Right atrium auricular region (tissue), 2 donors: ENCODE measurements at places on chromosomes 4 and X. TPM values are rescaled to one million over a fixed set of nuclear protein-coding genes. Genes with fewer than 3 reads are reported as not detected.

GRCh38 chr4:79078339-79078738 lies 139.1 kb upstream of the PAQR3 start:
- no peaks in the 10 kb centered on the region for H3K27me3 ChIP-seq
- no peaks in the 10 kb centered on the region for H3K36me3 ChIP-seq
- H3K27ac ChIP-seq, result no peak overlapping the region
- H3K4me3 ChIP-seq, result no peak overlapping the region
- no peaks in the 10 kb centered on the region for H3K4me1 ChIP-seq
- no peak for DNase-seq

- no peaks in the 10 kb centered on the region for H3K4me1 ChIP-seq
- H3K27ac ChIP-seq, result no peak overlapping the region
- no peak overlapping the region for H3K4me3 ChIP-seq
Observed at GRCh38 chr4:11261066-11261850, 167.4 kb downstream of the HS3ST1 start.

DNA sequence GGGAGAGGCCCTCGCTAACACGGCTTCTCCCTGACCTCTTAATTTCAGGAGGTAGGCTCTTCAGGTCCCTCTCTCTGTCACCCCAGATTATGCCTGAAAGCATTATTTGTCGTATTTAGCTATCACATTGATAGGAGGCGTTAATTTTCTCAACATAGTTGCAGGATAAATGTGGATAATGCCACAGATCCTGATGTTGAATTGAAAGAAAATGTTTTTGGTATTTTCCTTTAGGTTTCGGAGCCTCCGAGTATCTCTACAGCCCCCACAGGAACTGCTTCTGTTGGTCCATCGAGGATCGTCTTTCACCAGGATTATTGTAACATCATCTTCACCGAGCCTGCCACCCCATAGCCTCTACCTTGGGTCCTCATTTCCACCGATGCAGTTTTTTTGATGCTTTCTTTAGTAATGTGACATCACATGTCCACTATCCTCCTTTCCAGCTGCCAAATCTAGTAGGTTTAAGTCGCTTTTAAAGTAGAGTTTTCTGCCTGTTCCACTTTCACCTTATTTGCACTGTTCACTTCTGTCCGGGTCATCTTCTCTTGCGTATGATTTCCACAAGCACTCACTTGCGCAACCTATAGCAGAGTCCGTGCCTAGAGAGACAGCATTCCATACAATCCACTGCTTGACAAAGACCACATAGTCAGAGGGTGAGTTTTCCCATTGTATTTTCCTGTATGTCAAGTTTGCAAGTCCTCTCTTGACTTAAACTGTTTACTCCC lies 665 bp downstream of the TIGD2 start:
- no peaks in the 10 kb centered on the region for H3K27me3 ChIP-seq
- peaks cover 17% of the 10 kb centered on the region for H3K4me1 ChIP-seq
- no peaks in the 10 kb centered on the region for H3K36me3 ChIP-seq
- H3K27ac ChIP-seq, result peak overlapping the region; percentile 81
- H3K4me3 ChIP-seq, result peak overlapping the region; percentile 85
- DNase-seq, result no peak

GRCh38 chr4:61200916-61201526 lies 895 bp downstream of the ADGRL3 start:
- no peak for DNase-seq
- H3K27ac ChIP-seq, result peak overlapping the region; percentile 36
- H3K4me3 ChIP-seq, result peak overlapping the region; percentile 59
- no peaks in the 10 kb centered on the region for H3K36me3 ChIP-seq

GRCh38 chrX:106168107-106168506 lies at the start of gene PWWP3B:
TSS of gene PWWP3B (plus strand) at chrX:106168305. CDS start at chrX:106205433, 37,128 bp downstream.
- no peak within 1 kb of the TSS for H3K4me3 ChIP-seq
- no peak for DNase-seq
- H3K27ac ChIP-seq, result no peak within 1 kb of the TSS
- H3K4me1 ChIP-seq, result no peaks in the 10 kb centered on the region
- H3K27me3 ChIP-seq, result no peaks in the 10 kb centered on the region
- H3K36me3 ChIP-seq, result no peaks in the 10 kb centered on the region

GRCh38 chr4:168835880-168836454 lies 174.1 kb downstream of the CBR4 start:
- H3K4me3 ChIP-seq, result no peak overlapping the region
- H3K27me3 ChIP-seq, result no peaks in the 10 kb centered on the region
- H3K36me3 ChIP-seq, result peaks cover 6% of the 10 kb centered on the region
- peak overlapping the region; percentile 91 for H3K27ac ChIP-seq

GRCh38 chr4:146969126-146969525 lies 23.5 kb upstream of the TTC29 start:
- H3K4me3 ChIP-seq, result no peak overlapping the region
- no peaks in the 10 kb centered on the region for H3K27me3 ChIP-seq
- no peak overlapping the region for H3K27ac ChIP-seq

DNA sequence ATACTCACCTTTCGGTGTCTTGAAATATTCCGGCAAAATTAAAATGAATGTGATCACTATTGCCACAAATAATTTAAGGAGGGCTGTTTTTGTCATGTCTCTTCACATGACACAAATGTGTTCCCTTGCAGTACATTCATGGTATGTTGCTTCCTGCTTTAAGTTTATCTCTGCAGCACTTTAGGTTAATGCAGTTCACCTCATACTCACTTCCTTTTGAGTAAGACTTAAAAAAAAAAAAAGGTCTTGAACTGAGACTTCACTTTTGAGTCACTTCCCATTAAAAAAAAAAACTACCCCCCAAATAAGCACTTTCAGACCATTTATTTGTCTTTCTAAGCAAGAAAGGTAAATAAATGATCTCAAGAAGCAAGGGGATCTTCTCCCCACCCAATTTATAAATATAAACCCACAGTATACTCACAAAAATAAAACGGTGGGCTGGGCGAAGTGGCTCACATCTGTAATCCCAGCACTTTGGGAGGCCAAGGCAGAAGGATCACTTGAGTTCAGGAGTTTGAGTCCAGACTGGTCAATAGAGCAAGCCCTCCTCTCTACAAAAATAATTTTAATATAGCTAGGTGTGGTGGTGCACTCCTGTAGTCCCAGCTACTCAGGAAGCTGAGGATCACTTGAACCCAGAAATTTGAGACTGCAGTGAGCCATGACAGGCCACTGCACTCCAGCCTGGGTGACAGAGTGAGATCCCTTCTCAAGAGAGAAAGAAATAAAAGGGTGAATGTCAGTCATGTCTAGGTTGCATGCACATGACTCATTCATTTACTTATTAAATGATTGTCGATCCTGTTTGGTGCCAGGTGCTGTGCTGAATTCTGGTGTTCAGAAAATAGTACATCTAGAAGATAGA lies at the start of gene TMEM156:
Gene TMEM156, minus strand, starts transcription at position 192 of the 868 bp plus-strand sequence. Its CDS starts 96 bp downstream, at position 96.
- no peak for DNase-seq
- no peak within 1 kb of the TSS for H3K27ac ChIP-seq
- no peak within 1 kb of the TSS for H3K4me3 ChIP-seq

- no peaks in the 10 kb centered on the region for H3K4me1 ChIP-seq
- H3K36me3 ChIP-seq, result no peaks in the 10 kb centered on the region
- no peak overlapping the region for H3K4me3 ChIP-seq
- no peak for DNase-seq
Observed at GRCh38 chr4:93791570-93792195, 36.9 kb upstream of the ATOH1 start.

DNA sequence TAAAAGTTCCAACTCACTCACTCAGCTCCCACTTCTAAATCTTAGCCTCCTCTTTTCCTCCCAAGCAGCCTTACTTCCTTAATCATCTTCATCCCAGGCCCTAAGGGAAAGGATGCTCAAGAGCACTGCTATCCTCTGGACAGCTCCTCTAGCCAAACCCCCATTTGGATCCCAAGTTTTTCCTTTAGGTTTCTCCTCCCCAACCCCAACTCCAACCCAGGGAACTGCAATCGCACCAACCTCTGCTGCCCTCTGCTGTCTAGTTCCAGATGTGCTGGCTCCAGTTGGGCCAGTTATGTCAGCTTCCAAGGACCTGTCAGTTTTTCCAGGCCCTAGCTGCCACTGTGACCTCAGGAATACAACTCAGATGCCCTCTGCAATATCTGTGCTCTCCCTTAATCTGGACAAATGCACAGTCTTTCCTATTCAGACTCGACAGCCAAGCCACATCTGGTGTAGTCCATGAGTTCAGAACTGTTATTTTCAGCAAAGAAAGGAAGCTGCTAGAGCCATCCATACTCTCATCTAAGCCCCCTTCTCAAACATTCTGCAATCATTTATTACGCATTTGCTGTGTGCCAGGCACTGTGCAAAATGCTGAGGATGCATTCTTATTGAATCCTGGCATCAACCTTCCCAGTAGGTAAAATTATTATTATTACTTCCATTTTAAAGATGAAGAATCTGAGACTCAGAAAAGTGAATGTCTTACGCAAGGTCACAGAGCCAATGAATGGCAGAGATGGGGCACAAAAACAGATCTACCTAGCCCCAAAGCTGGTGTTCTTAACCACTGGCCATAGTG lies 12.3 kb upstream of the XPNPEP2 start:
- H3K27me3 ChIP-seq, result no peaks in the 10 kb centered on the region
- no peaks in the 10 kb centered on the region for H3K4me1 ChIP-seq

GRCh38 chr4:148834804-148835631 lies 392.8 kb upstream of the NR3C2 start:
- H3K4me3 ChIP-seq, result no peak overlapping the region
- H3K36me3 ChIP-seq, result no peaks in the 10 kb centered on the region
- no peak for DNase-seq
- H3K27ac ChIP-seq, result no peak overlapping the region
- H3K27me3 ChIP-seq, result no peaks in the 10 kb centered on the region

- H3K36me3 ChIP-seq, result no peaks in the 10 kb centered on the region
- H3K4me3 ChIP-seq, result no peak overlapping the region
- H3K4me1 ChIP-seq, result no peaks in the 10 kb centered on the region
- H3K27ac ChIP-seq, result no peak overlapping the region
- H3K27me3 ChIP-seq, result no peaks in the 10 kb centered on the region
Observed at GRCh38 chrX:3177851-3178250, 136.6 kb downstream of the ARSF start.

DNA sequence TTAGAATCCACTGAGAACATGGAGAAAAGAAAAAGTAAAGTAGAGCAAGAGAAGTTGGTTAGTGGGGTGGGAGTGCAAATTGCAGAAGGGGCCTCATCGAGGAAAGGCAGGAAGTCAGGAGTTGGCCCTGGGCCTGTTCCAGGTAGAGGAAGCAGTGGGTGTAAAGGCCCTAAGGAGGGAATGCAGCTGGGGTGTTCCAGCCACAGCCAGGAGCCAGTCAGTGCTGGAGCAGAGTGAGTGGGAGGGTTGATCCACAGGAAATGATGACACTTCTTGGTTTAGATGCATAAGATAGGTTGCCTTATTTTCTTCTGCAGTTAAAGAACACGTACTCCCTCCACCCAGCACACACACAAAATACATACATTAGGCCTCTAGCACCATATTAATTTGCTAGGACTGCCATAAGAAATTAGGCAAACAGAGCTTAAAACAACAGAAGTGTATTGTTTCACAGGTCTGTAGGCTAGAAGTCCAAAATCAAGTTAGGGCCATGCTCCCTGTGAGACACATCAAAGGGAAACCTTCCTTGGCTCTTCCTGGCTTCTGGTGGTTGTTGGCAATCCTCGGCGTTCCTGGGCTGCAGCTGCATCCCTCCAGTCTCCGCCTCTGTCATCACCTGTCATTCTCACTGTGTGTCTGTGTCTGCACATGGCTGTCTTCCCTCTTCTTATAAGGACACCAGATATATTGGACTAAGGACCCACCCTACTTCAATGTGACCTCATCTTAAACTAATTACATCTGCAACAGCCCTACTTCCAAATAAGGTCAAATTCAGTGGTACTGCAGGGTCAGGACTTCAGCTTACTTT lies 205.9 kb downstream of the AASDH start:
- no peaks in the 10 kb centered on the region for H3K4me1 ChIP-seq
- no peak overlapping the region for H3K27ac ChIP-seq
- H3K4me3 ChIP-seq, result no peak overlapping the region

DNA sequence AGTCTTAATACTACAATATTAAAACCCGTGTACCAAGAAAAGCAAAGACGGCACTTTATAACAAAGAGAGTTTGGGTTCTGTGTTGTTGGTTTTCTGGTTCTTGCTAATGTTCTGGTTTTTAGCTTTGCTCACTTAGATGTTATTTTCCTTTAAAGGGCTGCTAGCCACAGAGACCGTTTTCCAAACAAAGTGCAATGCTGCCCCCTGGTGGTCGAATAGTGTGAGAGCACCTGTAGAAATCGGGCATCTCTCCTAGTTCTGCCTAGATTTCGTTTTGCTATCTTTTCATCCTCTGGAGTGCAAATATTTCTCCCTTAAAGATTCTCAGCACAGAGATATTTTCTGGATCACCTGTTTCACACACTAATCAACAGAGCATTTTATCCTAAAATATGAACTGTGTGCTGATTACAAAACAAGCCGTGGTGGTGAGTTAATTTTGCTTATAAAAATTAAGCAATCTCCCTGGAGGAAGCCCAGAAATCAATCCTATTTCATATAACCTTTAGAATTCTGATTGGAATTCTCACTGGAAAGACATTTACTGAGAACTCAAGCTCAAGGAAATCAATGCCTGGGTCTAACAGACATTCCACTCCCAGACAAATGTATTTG lies 334.5 kb upstream of the NOCT start:
- no peaks in the 10 kb centered on the region for H3K27me3 ChIP-seq
- no peaks in the 10 kb centered on the region for H3K36me3 ChIP-seq
- peak; percentile 91 for DNase-seq
- peaks cover 9% of the 10 kb centered on the region for H3K4me1 ChIP-seq

GRCh38 chr4:168188754-168189153 lies 96.4 kb downstream of the ANXA10 start:
- no peak overlapping the region for H3K27ac ChIP-seq
- no peak overlapping the region for H3K4me3 ChIP-seq
- H3K27me3 ChIP-seq, result no peaks in the 10 kb centered on the region

DNA sequence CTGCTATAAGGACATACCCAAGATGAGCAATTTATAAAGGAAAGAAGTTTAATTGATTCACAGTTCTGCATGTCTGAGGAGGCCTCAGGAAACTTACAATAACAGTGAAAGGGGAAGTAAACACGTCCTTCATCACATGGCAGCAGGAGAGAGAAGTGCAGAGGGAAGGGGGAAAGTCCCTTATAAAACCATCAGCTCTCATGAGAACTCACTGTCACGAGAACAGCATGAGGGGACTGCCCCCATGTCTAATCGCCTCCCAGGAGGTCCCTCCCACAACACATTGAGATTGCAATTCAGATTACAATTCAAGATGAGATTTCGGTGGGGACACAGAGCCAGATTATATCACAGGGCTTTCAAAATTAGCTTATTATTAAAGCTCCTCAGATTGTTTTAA lies 209.5 kb upstream of the PPP3CA start:
- no peaks in the 10 kb centered on the region for H3K27me3 ChIP-seq
- H3K4me3 ChIP-seq, result no peak overlapping the region

GRCh38 chr4:158682066-158682465 lies 10.0 kb downstream of the ETFDH start:
- DNase-seq, result no peak
- no peaks in the 10 kb centered on the region for H3K27me3 ChIP-seq
- no peak overlapping the region for H3K4me3 ChIP-seq
- no peak overlapping the region for H3K27ac ChIP-seq
- H3K4me1 ChIP-seq, result no peaks in the 10 kb centered on the region

CXCL1 gene
- 8.5 TPM for total RNA-seq

PAGE2B gene
- total RNA-seq, result not detected

HPGD gene
- 3.1 TPM for total RNA-seq

GPR82 gene
- not detected for total RNA-seq

LINC00632 gene
- 34.1 TPM for total RNA-seq

FOXR2 gene
- total RNA-seq, result not detected

PPAT gene
- total RNA-seq, result 1.9 TPM

MAGEA11 gene
- not detected for total RNA-seq
